ENCODE measurements at places on chromosomes 1 and 21. TPM values are rescaled to one million over a fixed set of nuclear protein-coding genes. Genes with fewer than 3 reads are reported as not detected.

GRCh38 chr1:233904633-233905415, at the start of gene SLC35F3:
SLC35F3 (plus strand) TSS chr1:233904676.
- no peak for DNase-seq

DNA sequence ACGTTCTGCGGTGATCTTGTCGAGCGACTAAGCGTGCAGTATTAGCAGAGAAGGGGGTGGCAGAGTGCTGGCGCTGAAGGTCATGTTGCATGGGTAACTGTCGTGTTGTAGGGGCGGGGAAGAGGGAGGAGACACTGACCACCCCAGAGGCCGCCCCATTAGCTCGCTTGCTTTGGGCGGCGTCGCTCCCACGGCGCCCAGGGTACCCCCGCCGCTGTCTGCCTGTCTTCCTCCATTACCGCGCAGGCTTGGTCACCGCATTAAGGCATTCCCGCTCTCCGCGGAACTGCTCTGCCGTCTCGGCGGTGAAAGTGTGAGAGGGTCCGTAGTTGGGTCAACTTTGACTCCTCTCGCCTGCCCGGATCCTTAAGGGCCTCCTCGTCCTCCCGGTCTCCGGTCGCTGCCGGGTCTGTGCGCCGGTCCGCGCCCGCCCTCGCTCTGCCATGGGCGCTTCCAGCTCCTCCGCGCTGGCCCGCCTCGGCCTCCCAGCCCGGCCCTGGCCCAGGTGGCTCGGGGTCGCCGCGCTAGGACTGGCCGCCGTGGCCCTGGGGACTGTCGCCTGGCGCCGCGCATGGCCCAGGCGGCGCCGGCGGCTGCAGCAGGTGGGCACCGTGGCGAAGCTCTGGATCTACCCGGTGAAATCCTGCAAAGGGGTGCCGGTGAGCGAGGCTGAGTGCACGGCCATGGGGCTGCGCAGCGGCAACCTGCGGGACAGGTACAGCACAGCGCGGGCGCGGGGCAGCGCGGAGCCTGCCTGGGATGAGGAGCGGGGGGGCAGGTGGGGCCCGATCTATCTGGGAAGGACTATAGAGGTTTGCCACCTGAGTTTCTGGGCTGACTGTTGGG, at the start of gene MTARC2:
Gene MTARC2, plus strand, starts transcription at position 234 of the 846 bp plus-strand sequence. Its CDS starts 210 bp downstream, at position 444.
- DNase-seq, result peak; percentile 58

DNA sequence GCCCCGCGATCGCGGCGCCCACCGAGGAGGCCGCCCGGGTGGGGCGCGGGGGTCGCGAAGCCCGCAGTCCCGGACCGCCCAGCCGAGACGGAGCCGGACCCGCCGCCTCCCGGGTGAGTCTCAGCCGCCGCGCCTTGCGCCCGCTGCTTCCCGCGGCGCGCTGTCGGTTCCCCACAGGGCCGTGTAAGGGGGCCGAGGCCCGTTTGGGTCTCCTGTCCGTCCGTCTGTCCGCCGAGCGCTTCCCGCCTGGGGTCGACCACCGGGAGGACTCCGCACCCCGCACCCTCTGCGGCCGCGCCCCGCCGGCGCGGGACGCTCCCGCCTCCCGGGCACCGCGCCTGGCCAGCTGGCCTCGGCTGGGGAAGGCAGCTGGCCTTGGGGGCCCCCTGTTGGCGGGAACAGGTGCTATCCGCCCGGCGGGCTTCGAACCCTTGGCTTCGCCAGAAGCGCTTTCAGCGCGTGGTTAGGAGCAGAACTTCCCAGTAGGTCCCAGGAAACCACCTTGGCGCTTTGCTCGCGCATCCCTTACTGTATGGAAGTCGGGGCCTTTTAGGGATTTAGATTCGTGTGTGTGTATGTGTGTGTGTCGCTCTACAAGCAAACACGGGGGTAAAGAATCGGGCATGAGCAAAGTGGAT, 414 bp downstream of the TMEM51 start:
- peak; percentile 79 for DNase-seq

DNA sequence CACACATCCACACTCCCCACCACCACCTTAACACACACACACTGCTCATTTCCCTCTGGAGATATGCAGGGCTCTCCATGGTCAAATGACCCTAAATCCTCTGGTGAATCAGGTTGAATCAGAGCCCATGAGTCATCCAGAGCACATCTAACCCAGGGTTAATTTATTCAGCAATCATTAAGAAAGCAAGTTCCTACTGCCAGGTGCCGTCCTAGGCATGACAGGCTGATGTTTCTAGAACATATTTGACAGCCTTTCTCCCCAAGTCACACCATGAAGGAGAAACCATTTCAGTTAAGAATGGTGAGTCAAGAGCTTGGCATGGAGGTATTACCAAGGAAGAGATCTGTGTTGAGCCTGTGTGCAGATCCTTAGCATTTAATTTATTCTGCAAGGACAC, 194.3 kb upstream of the CAMK1G start:
- DNase-seq, result no peak

The DBT gene
- 11.9 TPM for total RNA-seq

Data from activated CD4-positive, alpha-beta T cell treated with anti-CD3 and anti-CD28 coated beads, Interleukin-2, amount 10 ng/mL, durations not matched to agents 24 days and 14 days (primary cell).